ENCODE measurements at places on chromosomes 7 and 10.

DNA sequence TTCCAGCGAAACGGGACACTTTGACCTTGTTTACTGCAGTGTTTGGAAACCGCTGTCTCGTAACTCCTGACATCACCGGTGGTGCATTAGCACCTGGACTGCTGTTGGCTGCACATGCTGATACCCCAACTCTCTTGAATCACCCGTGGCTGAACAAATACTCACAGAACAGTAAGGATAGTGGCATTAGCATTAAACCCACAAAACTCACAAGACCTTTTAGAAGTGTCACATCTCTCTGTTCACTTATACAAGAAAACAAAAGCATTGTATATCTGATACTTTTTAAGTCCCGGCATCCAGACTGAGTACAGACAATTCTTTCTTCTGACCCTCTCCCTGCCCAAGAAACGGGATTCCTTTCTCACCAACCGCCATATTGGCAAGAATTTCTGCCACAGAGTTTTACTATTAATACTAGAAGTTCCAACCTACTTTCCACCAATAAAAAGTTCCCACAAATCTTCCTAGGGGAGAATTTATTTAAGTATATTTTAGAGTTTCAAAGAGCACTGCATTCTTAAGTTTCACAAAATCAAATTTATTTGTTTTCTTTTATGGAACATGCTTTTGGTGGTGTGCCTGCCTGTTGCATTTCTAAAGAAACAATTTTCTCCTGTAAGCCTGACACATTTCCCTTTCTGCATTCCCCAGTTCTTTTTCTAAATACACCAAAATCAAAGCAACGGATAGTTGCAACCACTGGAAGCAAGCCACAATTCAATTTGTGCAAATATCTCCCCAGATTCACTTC, 208.4 kb upstream of the KLF14 start:
- DNase-seq: no peak

DNA sequence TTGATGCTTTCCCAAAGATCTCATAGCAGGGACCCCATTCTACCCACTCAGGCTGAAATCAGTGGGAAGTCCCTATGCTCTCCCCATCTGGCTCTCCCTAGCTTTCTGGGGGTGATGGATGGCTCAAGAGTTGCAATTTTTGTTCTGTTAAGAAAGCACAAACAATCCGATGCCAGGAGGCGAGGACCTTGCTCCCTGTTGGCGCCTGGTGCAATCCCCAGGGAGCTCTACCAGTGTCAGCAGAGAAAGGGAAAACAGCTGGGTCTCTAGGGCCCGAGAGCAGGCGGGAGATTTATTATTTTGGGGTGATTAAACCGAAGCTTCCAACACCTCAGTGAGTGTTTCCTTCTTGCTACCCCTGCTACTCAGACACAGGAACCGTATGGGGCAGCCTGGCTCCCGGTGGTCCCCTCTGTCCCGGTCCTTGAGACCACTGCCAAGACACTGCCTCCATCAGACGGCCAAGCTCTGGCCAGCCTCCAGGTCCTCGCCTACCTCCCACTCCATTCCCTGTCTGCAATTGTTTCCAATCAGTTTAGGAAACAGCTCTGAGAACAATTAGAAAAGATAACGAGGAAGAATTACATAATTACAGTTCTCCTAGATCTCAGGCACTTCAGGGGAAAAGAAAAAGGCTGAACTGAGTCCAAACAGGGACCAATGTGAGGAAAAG, 147.9 kb downstream of the PLXNA4 start:
- DNase-seq: no peak

- DNase-seq: no peak
Observed at GRCh38 chr10:116097239-116097784, 175.7 kb downstream of the GFRA1 start.

GRCh38 chr10:3465406-3465891, 292.9 kb upstream of the PITRM1 start:
- DNase-seq: no peak

DNA sequence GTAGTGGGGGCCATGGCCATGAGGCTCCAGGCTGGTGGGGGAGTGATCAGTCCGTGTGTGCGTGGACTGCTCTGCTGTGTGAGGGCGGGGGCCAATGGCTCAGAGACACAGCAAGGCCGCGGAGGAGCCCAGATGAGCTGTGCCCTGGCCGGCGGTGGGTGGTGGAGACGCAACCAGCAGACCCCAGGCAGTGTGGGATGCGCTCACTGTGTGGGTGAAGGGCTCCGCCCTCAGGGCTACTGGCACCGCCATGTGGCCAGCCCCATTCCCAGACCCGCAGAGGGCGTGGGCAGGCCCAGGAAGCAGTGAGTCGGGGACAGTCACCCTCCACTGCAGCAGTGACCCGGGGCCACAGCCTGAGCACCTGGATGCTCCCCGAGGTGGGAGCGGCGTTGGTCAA, 9.1 kb downstream of the NKX6-2 start:
- no peak for DNase-seq

GRCh38 chr10:131571346-131571745, 259.8 kb upstream of the TCERG1L start:
- DNase-seq: no peak

DNA sequence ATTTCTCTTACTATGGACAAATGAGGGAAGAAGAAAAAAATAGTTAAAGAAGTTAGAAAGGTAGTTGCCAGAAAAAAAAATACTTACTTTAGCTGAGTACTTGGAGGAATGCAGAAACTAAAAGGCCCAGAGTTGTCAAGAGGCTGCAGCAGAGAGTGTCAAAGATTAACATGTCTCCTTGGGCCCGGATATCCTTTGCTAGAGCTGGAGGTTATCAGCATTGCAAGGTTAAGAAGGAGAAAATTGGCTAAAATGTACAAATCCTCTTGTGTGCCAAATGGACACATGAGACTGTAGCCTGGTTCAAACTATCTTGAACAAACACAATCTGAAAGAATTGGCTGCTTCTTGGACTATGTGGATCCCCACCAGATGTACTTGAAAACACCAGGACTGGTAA, 377.0 kb downstream of the SEMA3D start:
- DNase-seq: no peak

DNA sequence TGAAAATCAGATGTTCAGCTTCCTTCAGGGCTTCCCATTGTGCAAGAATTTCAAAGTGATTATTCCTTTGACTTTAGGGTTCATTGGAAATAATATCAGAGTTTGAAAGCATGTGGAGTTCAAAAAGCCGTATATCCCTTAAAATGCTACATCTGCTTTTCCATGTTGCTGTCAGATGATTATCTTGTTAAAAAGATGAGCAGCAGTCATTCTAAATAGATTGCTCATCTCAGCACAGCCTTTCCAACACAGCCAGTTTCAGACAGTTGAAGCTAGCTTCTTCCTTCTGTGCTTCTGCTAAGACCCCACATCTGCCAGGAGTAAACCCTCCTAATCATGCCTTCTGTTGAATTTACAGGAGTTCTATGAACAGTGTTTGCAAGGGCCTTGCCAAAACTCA, 204.4 kb upstream of the PTER start:
- no peak for DNase-seq

GRCh38 chr7:71145906-71146901, 14.3 kb downstream of the GALNT17 start:
- DNase-seq: no peak

- no peak for DNase-seq
Observed at GRCh38 chr10:110516815-110517492, 19.2 kb downstream of the DUSP5 start.

Measured in NCI-H146 (cell line).